ENCODE measurements at places on chromosomes 1 and 21. TPM values are rescaled to one million over a fixed set of nuclear protein-coding genes. Genes with fewer than 3 reads are reported as not detected.

GRCh38 chr1:228162286-228163006 is 3.2 kb upstream of the IBA57 start:
- no peak for DNase-seq

GRCh38 chr1:222787729-222788128 is 27.1 kb upstream of the DISP1 start:
- no peak for DNase-seq

DNA sequence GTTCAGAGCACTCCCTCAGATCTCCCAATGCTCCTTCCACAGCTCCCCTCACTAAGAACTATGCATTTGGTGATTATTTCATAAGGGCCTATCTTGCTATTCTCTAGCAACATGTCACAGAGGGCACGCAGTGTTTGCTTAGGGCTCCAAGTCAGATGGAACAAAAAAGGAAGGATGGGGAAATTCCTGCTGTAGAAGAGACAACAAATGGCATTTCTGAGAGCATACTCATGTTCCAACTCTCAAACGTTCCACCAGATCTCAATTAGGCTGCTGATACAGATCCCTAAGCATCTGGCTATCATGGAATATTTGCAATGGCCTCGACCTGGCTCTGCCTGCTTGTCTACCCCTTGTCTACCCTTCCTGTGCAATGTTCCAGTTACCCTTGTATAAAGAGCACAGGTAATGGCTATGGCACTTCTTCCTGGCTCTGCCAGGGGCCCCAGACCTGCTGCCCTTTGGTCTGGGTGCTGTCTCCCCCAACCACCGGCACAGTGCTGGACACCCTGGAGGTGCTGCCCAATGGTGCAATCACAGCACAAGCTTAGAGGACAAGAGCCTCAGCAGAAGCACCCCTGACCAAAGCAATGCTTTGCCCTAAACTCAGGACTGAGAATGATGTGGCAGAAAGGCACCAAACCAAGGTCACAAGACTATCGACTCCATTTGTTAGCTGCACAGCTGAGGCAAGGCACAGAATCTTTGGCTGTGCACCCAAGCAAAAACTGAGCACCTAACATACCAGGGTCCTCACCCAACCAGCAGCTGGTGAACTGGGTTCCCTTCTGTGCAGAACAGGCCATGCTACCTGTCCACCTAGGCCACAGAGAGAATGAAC is 3.6 kb downstream of the PARP1 start:
- no peak for DNase-seq

- DNase-seq, result no peak
Measured at GRCh38 chr1:170203693-170204092, 57.9 kb downstream of the NTMT2 start.

- DNase-seq, result no peak
Measured at GRCh38 chr1:197331565-197331964, 63.5 kb downstream of the CRB1 start.

- DNase-seq, result peak; percentile 15
Measured at GRCh38 chr1:221440658-221441057, 301.2 kb downstream of the DUSP10 start.

PAQR7 gene
- 27.3 TPM for polyA plus RNA-seq

CCDC27 gene
- 0.21 TPM for polyA plus RNA-seq

GRCh38 chr1:45722809-45723208 is 27.6 kb downstream of the IPP start:
- DNase-seq, result no peak

DNA sequence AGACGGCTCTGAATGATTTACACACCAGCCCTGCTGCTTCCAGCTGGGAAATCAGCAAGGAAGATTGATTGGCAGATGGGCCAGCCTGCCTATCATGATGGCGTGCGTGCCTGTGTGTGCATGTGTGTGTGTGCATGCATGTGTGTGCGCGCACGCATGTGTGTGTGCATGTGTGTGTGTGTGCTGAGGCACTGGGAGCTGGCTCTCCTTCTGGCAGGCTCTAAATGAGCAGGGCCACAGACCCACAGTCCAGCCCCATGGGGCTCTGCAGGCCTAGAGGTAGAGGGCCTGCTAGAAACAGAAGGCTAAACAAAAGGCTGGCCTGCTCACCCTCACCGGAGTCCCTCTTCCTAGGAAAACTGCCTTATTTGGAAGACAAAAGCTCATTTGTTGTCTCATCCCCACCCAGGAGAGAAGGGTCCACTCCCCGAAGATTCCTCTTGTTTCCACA is 6.0 kb downstream of the KLHDC8A start:
- no peak for DNase-seq

DNA sequence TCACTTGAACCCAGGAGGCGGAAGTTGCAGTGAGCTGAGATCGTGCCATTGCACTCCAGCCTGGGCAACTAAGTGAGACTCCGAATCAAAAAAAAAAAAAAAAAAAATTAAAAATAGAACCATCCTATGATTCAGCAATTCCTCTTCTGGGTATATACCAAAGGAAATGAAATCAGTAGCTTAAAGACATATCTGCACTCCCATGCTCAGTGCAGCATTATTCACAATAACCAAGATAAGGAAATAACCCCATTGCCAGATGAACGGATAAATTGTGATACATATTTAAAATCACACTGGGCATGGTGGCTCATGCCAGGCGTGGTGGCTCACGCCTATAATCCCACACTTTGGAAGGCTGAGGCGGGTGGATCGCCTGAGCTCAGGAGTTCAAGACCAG is 23.8 kb downstream of the ALDH9A1 start:
- no peak for DNase-seq

- no peak for DNase-seq
Measured at GRCh38 chr21:17616831-17617230, 4.1 kb upstream of the BTG3 start.

- DNase-seq, result no peak
Measured at GRCh38 chr21:44766818-44767354, 34.7 kb downstream of the UBE2G2 start.

DNA sequence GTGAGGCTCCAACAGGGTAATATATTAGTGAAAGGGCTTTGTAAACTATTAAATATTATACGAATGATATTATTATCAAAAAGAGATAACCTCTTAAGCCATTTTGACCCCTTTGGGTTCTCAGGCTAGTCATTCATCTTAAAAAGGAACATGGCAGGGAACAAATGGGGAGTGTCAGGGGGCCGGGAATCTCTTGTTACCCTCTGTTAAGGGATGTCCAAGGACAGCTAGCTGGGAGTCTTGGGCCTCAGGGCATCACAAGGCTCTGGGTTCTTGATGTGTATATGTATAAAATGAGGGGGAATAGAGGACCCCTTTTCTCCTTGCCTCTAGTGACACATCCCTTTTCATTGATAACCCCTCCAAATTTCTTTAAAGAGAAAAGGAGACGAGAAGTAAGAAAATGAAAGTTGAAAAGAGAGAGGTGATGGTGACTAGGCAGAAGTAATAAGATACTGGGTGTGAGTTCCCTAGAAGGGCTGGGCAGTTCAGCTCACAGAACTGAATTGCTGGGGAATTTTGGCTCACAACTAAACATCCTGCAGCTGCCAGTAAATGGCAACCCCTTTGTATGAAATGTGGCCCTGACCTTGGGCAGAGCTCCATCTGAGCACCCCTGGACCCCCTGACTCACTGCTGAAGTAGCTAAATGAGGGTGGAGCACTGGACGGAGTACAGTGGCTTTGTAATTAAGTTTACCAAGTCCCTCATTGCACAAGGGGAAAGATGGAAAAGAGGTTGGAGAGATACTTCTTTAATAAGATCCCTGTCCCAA is 20.0 kb upstream of the ZNF326 start:
- no peak for DNase-seq

DNA sequence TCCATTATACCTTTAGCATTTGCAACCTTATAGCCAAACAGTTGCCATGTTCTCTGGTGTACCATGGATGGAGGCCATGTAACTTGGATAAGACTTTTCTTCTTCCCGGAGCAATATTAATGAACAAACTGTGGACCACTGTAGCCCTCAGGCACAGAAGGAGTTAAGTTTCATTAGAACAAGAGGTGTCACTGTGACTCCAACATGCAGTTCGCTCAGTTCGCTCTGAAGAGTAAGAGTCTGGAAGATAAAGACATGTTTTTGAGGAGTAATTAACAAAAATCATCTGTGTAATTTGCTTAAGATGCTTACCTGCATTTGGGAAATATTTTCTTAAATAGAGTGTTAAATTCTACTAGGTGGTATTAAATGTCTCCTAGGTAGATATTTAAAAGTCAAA is 4.1 kb downstream of the KIF26B start:
- no peak for DNase-seq

DNA sequence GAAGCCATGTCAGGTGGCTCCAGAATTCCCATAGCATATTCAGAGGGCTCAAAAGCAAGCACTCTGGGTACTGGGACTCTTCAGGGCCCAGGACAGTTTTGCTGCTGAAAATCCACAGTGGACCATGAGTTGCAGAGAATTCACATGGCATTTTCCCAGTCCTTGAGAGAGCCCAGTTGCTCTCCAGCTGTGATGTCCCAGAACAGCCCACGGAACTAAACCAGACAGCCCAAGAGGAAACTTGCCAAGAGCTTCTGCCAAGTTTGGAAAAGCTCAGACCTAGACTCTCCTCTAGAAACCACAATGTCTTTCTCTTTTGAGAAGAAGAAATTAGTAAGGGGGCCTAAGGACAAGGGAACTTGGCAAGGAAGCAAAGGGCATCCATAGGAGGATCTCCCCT is 69.4 kb downstream of the RGS2 start:
- DNase-seq, result no peak

DNA sequence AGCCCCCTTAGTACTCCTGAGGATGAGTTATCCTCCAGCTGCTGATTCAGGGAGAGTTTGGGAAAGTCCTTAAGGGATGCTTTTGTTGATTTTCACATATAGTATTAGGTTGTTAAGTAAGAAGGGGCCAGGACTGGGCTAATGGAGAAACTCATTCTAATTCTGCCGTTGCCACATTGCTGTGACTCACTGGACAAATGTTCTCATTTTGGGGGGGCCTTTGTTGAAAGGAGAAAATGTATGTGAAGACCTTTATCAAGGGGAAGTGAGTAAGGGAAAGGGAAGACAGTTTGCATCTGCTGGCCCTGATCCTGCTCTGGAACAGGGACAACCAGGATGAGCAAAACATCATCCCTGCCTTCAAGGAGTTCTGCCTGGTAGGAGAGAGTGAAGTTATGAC is 123.2 kb upstream of the FGGY start:
- no peak for DNase-seq

DNA sequence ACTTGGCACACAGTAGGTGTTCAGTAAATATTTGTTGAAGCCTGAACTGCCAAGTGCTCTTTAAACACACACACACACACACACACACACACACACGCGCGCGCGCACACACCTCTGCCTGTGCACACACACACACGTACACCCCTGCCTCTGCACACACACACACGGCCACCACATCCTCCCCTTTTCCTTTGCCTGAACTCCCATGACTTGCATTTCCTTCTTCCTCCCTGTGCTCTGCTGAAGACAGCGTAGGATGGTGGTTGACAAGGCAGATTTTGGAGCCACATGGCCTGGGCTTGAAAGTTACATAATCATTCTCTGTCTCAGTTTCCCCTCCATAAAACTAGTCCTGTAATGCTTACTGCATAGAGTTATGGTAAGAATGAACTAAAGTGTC is 712.3 kb downstream of the PTPRU start:
- DNase-seq, result no peak

DIRAS3 gene
- polyA plus RNA-seq, result 2.5 TPM

DNA sequence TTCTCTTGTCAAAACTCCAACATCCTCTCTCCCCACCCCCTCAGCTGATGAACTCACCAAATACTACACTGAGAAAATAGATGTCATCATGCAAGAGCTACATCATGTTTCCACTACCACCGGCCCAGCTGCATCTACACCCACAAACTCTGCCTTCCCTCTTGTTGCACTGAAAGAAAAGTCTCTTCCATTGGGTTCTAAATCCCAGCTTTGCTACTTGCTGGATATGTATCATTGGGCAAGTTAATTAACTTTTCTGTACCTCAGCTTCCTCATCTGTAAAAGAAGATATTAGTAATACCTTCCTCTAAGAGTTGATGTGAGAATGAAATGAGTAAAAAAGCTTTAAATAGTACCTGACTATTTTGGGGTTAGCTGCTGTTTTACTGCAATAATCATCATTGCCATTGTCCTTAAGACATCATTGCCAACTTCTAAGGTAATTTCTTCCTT is 108.6 kb downstream of the OLFML2B start:
- no peak for DNase-seq

DNA sequence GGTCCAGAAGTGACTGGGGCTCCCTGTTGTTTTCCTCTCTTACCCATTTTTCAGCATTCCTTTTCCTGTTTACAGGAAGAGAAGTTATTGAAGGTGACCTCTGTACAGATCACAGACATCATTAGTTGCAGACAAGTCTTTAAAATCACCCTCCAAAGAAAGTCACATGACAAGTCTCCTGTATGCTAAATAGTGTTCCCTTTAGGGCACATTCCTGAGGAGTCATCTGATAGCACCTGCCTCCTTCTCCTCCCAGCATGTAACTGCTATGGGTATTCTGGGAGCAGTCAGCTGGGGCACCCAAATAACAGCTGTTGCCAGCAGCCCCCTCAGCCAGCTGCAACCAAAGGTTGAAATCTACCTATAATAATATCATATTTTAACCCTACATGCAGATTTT is 200.6 kb downstream of the PTGER3 start:
- no peak for DNase-seq

DNA sequence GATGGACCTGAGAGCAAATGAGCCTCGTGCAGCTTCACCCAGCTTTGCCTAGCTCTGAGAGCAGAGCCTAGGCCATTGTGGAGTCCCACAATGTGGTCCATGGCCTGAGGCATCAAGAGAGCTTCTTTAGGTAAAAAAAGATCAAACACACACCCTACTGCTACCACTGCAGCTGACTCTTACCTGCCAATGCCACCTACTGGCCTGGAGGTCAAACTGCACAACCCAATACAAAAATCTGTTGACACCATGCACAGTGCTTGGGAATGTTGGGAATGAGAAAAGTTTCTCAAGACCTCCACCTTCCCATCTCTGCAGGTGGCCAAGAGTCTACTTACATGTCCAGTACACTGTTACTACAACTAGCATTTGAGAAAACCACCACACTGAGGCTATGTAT is 60.6 kb downstream of the UCHL5 start:
- DNase-seq, result no peak

APOBEC4 gene
- not detected for polyA plus RNA-seq

- no peak for DNase-seq
Measured at GRCh38 chr21:28454564-28455252, 538.0 kb downstream of the LTN1 start.

SLFNL1 gene
- polyA plus RNA-seq, result 0.40 TPM

DNA sequence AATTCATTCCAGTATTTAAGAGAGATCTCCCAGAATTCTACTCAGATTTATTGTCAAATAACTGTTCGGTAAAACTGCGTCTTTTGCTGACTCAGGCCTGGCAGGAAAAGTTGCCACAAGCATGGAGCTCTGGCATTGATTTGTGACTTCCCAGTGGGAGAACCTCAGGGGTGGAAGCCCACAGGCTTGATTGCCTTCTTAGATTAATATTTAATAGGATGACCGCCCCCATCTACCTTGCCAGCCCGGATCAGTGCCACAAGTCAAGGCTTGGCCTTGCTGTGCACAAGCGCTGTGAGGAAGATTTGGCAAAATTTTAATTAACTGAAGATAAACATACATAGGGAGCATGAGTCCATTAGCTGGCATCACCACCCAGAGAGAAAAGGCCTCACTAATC is 93.5 kb downstream of the LRIG2 start:
- no peak for DNase-seq

DISP3 gene
- 0.90 TPM for polyA plus RNA-seq

Data from right renal pelvis (tissue), 4 donors.